ENCODE measurements at places on chromosomes 16 and 17. TPM values are rescaled to one million over a fixed set of nuclear protein-coding genes. Genes with fewer than 3 reads are reported as not detected.

DNA sequence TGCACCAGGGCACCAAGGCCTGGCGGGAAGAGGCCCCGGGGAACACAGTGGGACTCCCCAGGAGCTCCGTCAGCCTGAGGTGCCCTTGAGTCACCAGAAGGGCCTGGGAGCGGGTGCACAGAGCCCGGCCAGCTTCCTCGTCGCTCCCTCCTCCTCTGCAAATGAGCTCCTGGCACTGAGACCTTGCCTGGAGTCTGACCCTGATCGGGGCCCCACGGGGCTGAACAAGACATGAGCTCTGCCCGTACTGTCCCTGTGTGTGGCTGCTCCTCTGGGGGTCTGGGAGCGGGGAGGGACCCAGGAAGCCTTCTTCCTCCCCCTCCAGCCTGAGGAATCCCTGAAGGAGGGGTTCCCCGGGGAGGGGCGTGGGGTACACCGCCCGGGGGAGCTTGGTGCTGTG is 36.4 kb upstream of the SSTR5 start:
- no peaks in the 10 kb centered on the region for H3K36me3 ChIP-seq
- no peak for DNase-seq
- H3K27me3 ChIP-seq: no peaks in the 10 kb centered on the region

DNA sequence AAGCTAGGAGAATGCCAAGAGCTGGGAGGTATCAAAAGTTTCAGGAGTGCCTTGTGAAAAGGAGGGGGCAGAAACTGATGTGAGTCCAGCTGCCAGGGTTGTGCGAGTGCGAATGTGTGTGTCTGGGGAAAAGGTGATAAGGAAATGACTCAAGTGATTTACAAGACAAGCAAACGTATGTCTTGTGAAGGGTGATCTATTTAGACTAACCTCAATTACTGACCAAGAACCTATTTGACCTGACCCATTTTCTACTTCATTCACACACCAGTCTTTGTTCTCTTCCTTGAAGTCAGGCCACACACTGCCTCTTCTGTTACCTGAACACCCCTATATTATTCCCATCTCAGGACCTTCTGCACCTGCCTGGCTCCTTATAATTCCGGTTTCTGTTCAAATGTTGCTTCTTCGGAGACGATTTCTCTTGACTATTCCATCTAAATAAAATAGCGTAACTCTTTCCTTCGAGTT is 1.0 kb downstream of the GDE1 start:
- DNase-seq: no peak
- peaks cover 36% of the 10 kb centered on the region for H3K4me1 ChIP-seq
- H3K27me3 ChIP-seq: no peaks in the 10 kb centered on the region

DNA sequence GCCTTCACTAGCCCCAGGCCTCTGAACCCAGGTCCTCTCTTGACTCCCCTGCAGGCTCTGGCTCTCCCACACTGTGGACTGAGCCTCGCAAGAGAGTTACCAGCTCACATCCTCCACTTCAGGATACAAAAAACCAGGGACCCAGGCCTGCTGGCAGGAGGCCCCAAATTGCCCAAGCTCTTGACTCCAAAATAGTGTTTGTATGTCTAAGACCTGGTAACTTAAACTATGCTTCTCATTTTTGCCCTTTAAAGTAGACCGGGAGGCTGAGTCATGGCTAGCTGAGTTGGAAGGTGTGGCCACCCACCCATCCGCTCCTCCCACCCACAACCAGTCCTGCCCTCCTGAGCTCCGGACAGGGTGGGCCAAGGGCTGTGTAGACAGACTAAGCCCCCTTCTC is 250.0 kb downstream of the SOX9 start:
- H3K4me1 ChIP-seq: peaks cover 15% of the 10 kb centered on the region
- H3K27ac ChIP-seq: no peak overlapping the region

- no peaks in the 10 kb centered on the region for H3K36me3 ChIP-seq
- no peak overlapping the region for H3K4me3 ChIP-seq
- H3K4me1 ChIP-seq: peaks cover 35% of the 10 kb centered on the region
- H3K27ac ChIP-seq: no peak overlapping the region
Measured at GRCh38 chr16:85712801-85713200, 24.0 kb upstream of the GINS2 start.

GRCh38 chr17:8619294-8619693 is 11.2 kb downstream of the MYH10 start:
- H3K27me3 ChIP-seq: no peaks in the 10 kb centered on the region
- H3K36me3 ChIP-seq: peaks cover 75% of the 10 kb centered on the region
- H3K27ac ChIP-seq: no peak overlapping the region
- DNase-seq: no peak
- H3K4me1 ChIP-seq: peaks cover 21% of the 10 kb centered on the region

DNA sequence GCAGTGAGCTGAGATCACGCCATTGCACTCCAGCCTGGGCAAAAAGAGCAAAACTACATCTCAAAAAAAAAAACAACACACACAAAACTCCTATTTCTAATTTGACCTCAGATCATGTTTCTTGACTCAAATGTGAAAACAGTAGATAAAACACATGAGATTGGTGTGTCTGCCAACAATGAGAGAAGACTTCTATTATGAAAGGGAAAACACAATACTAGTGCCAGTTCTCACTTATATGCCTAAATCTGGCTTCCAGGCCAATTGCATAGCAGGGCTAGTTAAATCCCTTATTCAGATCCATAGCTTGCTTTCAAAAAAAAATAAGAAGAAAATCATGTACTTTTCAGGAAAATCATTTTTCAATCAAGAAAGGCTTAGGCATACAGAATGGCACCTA is 39.4 kb downstream of the AP1G1 start:
- H3K4me3 ChIP-seq: no peak overlapping the region
- H3K36me3 ChIP-seq: peaks cover 35% of the 10 kb centered on the region
- DNase-seq: no peak
- no peaks in the 10 kb centered on the region for H3K4me1 ChIP-seq

- no peaks in the 10 kb centered on the region for H3K27me3 ChIP-seq
- H3K36me3 ChIP-seq: no peaks in the 10 kb centered on the region
- no peak overlapping the region for H3K4me3 ChIP-seq
Measured at GRCh38 chr16:49664221-49665215, 191.4 kb downstream of the ZNF423 start.

GRCh38 chr16:47519037-47519436 is 57.9 kb downstream of the PHKB start:
- H3K4me3 ChIP-seq: no peak overlapping the region
- H3K27me3 ChIP-seq: no peaks in the 10 kb centered on the region
- peaks cover 9% of the 10 kb centered on the region for H3K36me3 ChIP-seq

DNA sequence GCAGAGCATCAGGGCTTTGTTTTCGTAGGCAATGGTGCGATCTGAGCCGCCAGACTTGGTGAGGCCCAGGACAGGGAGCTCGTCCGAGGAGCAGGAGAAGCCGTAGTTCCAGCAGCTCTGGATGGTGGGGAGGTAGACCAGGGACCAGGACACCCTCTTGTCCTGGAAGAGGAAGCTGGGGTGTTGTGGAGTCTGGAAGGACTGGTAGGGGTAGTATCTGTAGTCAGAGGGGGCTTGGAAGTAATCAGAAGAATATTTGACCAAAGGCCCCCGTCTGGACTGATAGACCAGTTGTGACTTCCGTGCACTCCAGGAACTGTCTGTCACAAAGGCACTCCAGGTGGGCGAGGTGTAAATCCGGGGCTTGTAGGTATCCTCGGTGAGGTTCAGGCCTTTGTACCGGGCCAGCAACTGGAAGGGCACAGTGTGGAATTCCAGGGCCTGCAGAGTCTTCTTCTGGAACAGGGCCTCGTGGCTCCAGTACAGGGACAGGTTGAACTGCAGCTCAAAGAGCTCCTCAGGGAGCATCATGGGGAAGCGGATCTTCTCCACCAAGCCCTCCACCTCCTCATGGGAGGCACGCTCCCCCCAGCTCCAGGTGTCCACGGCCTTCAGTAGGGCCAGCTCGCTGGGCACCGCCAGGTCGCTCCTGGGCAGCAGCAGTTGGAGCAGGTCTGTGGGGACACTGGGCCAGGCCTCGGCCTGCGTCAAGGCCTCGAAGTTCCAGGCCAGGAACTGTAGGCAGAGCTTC is 7.8 kb downstream of the LGALS3BP start:
- no peak overlapping the region for H3K4me3 ChIP-seq
- H3K4me1 ChIP-seq: peaks cover 18% of the 10 kb centered on the region
- DNase-seq: no peak
- peaks cover 3% of the 10 kb centered on the region for H3K36me3 ChIP-seq
- H3K27ac ChIP-seq: peak overlapping the region; percentile 86

DNA sequence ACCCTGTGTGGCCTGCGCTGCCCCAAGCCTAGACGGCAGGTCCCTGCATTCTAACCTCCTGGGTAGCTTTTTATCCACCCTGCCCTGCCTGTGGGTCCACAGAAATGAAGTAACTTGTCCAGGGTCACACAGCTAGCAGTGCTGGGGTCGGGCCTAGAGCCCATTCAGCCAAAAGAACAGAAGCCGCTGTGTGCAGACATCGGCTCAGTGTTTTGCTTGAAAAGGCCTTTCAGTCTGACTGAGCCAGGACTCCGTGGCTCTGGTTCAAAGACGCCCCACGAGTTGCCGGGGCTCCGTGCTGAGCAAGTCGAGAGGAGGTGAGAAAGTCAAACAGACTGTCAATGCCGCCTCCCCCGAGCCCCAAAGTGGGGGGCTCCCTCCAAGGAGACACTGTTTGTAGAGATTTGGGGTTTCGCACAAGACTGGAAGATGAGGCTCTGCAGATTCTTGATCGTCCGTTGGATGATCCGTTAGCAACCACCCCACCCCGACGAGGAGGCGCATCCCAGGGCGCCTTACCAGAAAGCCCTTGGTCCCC is 226.2 kb downstream of the NTN1 start:
- no peak for DNase-seq
- no peak overlapping the region for H3K27ac ChIP-seq
- H3K36me3 ChIP-seq: no peaks in the 10 kb centered on the region
- H3K4me1 ChIP-seq: peaks cover 16% of the 10 kb centered on the region
- no peaks in the 10 kb centered on the region for H3K27me3 ChIP-seq

DNA sequence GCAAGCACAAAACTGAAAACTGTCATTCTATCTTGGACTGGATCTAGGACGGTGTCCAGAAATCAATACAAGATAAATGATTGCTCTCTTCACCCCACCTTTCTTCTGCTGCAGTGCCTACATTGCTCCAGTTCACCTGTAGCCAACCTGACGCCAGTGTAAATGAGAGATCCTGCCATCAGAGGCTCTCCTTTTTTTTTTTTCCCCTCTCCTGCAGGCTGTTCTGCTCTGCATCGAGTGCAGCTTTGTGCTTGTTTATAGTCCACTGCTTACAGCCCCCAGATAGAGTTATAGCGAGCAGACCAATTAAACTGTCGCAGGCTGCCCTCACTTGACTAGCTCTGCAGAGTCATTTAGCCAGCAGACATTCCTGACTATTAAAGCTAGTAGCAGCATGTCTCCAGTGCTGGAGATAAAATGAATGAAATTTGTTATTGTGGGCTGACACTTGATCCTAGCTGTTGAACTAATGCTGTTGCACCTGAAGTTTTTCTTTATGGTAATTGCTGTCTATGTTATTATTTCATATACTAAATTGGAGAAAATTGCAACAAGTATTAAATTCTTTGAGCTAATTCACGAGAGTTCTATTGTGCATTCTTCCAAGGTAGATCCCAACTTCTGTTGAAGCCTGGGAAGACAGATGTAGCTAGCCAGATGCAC is 257.1 kb downstream of the FTO start:
- peak overlapping the region; percentile 42 for H3K27ac ChIP-seq
- H3K4me1 ChIP-seq: peaks cover 22% of the 10 kb centered on the region
- H3K4me3 ChIP-seq: peak overlapping the region; percentile 68
- H3K36me3 ChIP-seq: peaks cover 6% of the 10 kb centered on the region

GRCh38 chr17:14302091-14302430 is 1.2 kb downstream of the HS3ST3B1 start:
- H3K36me3 ChIP-seq: peaks cover 3% of the 10 kb centered on the region
- peaks cover 46% of the 10 kb centered on the region for H3K4me1 ChIP-seq
- H3K27me3 ChIP-seq: peaks cover 76% of the 10 kb centered on the region
- H3K27ac ChIP-seq: peak overlapping the region; percentile 46

GRCh38 chr16:57810197-57811031 is 8.1 kb upstream of the KIFC3 start:
- no peak for DNase-seq
- no peak overlapping the region for H3K4me3 ChIP-seq
- H3K36me3 ChIP-seq: no peaks in the 10 kb centered on the region
- peaks cover 21% of the 10 kb centered on the region for H3K4me1 ChIP-seq
- H3K27ac ChIP-seq: peak overlapping the region; percentile 87

DNA sequence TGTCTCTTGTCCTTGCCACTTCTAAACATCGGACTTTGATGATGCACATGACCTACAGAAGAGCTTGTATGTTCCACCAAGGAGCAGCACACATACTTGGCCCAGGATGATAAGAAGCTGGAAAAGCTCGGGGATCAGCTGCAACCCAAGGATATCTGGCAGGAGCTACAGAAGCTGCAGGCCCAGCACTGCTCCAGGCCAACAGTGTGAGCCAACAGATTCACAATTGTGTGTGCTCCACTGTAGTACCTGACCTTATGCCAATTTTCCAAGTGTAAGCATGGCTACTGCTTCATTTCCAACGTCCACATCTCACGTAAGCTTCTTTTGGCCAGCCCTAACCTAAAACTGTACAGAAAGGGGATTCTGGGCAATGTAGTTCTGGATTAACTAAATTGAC is 83.4 kb downstream of the COX10 start:
- H3K4me1 ChIP-seq: peaks cover 9% of the 10 kb centered on the region
- DNase-seq: no peak
- no peak overlapping the region for H3K4me3 ChIP-seq
- no peaks in the 10 kb centered on the region for H3K27me3 ChIP-seq
- H3K36me3 ChIP-seq: no peaks in the 10 kb centered on the region

DNA sequence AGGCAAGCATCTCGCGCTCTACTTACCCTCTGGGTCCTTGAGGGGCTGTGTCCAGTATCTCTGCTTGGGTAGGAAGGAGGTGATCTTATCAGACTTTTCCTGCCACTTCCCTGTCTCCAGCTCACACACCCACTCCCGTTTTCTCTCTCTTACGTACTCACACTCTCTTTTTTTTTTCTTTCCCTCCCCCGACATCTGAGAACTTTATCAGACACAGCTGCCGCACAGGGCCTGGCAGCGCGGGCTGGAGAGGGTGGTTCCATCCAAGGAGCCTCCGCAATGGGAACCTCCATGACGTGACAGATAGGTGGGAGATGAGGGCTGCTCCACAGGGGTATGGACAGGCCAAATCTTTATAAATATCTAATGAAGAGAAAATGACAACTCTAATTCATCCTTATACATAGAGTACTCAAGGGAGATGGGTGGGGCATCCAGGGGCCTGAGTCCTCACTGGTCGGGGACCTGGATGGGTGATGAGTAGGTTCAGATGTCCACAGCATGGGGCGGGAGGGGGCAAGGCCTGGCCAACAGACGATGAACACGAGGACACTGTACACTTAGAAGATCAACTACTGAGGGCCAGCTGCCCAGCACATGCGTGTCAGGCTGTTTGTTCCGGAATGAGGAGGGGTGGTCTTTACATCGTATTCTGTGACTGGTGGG is 23.3 kb downstream of the MINK1 start:
- H3K36me3 ChIP-seq: peaks cover 26% of the 10 kb centered on the region
- peak overlapping the region; percentile 86 for H3K27ac ChIP-seq
- no peaks in the 10 kb centered on the region for H3K27me3 ChIP-seq
- peak overlapping the region; percentile 37 for H3K4me3 ChIP-seq
- no peak for DNase-seq

The KRTAP2-2 gene
- not detected for total RNA-seq

The AOC3 gene
- 1.5 TPM for total RNA-seq

The ZP2 gene
- not detected for total RNA-seq

The STH gene
- not detected for total RNA-seq

The GDPD1 gene
- 8.0 TPM for total RNA-seq

The PPP1R27 gene
- total RNA-seq: not detected

The SP6 gene
- 75.1 TPM for total RNA-seq

The ACE gene
- 3.6 TPM for total RNA-seq

The CDRT15L2 gene
- not detected for total RNA-seq

All from type B pancreatic cell (in vitro differentiated cells).